Dermis microvascular lymphatic vessel endothelial cell (primary cell): ENCODE measurements at places on chromosomes 7 and 10. TPM values are rescaled to one million over a fixed set of nuclear protein-coding genes. Genes with fewer than 3 reads are reported as not detected.

TMEM139 gene
- not detected in 2 replicates for total RNA-seq

PRR15 gene
- 0.13 TPM in 1 of 2 replicates, not detected in the other for total RNA-seq

PTPRZ1 gene
- total RNA-seq: not detected in 2 replicates

TMEM229A gene
- total RNA-seq: not detected in 2 replicates

ZNF365 gene
- not detected in 2 replicates for total RNA-seq

IL2RA gene
- not detected in 2 replicates for total RNA-seq

VWA2 gene
- not detected in 2 replicates for total RNA-seq

SLC16A9 gene
- total RNA-seq: 0.26 TPM in 1 of 2 replicates, not detected in the other
